ENCODE measurements at places on chromosomes 2 and 18.

GRCh38 chr2:133718688-133719201 lies 150.5 kb upstream of the NCKAP5 start:
- DNase-seq, result no peak

DNA sequence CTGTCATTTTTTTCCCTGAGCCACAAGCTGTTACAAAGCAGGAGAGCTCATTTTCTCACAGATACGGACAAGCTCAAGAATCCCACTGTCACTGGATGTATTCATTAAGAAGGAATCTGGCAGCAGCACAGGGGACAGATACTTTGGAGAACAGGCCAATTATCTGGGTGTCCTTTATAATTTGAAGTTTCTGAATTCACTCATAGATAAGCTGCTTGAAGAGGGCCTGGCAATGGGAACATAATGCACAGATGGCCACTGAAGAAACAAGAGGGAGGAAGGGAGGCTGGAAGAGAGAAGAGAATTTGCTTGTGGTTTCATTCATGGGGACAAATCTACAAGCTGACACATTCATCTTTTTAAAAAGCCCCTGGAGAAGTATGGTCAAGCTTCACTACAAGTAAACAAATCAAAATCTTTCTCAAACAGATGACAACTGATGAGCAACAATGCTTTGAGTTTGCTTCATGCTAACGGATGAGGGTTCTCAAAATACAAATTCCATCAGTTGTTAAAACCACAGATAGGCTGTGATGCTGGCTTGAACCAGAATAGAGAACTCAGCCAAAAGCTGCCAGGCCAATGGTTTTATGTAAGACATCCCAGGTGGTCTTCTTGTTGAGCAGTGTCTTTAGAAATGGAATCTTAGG lies 11.9 kb downstream of the BCL2 start:
- DNase-seq, result no peak

DNA sequence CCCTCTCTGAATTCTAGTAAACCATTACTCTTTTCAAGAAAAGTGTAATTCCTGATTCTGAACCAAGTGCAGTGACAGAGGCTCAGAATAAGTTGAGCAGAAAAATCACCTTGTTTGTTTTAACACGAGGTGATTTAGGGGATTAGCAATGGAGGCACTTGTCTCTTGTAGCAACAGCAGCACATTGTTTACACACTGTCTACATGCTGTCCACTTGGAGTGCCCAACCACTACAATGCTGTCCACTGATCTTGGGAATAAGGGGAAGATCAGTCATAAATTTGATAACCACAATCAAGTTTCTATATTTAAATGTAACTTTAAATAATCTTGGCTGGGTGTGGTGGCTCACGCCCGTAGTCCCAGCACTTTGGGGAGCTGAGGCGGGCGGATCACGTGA lies 13.9 kb upstream of the RMND5A start:
- no peak for DNase-seq

DNA sequence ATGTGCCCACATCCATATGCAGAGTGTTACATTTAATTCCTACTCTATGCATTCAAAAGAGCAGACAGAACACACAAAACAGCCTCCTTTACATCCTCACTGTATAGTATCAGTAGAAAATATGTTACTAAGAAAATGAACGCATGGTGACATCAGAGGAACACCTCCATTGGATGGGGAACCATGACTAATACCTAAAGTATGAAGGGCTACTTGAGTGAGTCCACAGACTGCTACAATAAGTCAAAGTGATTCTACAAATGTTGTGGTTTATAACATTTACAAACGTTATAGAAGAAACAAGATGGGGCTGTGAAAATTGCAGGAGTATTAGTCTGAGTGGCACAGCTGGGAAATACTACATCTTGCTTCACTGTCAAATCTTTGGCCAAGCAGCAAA lies 1830.9 kb upstream of the PIK3C3 start:
- no peak for DNase-seq

GRCh38 chr18:48928787-48929186 lies 22.0 kb downstream of the SMAD7 start:
- peak; percentile 83 for DNase-seq

GRCh38 chr2:225069966-225070365 lies 27.7 kb upstream of the DOCK10 start:
- no peak for DNase-seq

DNA sequence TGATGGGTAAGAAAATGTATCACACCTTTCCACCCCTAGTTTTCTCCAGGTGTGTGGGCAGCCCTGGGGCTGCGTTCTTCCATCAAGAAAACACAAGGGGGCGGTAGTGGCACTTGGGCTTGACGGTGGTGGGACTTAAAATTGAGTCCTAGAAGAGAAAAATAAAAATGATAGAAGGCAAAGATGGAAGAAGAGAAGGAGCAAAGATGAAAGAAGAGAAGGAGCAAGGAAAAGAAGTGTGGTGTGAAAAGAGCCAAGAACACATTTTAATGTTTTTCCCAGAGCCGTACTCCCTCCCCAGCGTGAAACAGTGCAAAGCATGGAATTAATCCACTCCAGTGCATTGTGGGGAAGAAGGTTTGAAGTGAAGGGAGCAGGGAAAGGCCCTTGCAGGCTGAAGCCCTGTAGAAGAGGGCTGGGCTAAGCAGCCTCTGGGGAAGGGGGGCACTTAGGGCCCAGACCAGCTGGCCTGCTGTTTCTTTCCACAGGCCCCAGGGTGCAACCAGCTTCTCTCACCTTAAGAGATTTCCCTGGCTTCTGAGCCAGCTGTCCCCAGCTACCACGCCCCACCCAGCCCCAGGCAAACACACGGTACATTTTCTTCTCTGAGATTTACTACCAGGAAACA lies 256.8 kb downstream of the RNF152 start:
- DNase-seq, result peak; percentile 40

DNA sequence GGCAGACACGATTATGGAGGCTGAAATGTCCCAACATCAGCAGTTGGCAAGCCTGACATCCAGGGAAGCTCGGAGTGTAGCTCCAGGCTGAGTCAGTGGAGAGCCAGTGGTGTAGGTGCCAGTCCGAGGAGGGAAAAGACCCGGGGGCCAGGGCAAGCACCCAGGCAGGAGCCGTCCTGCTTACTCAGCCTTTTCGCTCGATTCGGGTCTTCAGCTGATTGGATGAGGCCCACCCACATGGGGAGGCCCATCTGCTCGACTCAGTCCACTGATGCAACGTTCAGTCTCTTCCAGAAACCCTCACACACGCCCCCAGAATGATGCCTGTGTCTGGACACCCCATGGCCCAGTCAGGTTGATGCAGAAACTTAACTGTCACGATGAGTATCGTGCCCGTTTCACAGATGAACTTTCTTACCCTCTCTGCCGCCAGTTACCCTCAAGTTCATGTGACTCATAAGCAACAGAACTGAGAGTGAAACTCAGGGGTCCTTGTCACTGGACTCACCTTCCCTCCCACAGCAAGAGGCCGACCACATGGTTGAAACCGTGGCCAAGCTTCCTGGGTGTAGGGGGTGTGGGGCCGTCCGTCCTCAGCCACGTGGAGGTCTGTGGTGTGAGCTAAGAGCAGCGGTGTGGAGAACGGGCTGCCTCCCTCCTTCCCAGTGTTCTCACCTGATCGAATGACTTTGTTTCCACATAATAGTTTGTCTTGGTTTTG lies 197.4 kb upstream of the HDAC4 start:
- no peak for DNase-seq

- no peak for DNase-seq
These were observed 536.7 kb downstream of the RIT2 start for GRCh38 chr18:42578792-42579191.

DNA sequence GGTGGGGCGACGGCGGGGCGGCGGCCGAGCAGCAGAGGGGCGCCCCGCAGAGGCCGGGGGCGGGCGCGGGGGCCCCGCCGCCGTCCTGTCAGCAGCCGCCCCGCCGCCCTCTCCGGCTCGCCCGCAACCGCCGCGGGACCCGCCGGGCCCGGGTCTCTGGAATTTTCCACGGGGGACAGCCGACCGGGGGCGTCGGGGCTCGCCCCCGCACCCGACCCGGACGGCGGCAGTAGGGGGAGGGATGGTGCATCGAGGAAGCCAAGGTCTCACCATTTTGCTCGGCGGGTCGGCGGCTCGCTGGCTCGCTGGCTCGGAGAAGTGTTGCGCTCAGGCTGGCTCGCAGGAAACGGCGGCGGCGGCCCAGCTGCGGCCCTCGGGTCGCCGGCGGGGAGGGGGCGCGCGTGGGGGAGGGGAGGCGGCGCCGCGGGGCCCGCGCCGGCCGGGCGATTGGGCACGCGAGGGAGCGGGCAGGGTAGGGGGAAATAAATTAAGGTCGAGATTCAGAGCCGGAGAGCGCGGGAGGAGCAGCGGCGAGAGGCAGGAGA lies 405 bp downstream of the PPP3R1 start:
- peak; percentile 46 for DNase-seq

DNA sequence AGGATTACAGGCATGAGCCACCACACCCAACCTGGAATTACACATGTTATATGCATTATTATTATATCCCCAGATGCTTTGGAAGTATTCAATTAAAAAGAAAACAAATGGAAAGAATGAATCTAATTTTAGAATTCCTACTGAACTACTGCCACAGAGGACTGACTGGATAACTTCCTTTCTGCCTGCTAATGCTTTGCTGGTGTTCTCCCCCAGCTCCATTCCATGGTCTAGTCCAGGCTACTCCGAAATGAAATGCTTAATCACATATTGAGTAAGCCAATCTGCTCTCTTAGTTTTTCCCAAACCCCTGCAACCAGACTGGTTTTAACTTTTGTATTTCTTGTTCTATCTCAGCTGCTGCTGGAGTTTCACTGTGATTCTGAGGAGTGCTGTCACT lies 519.1 kb downstream of the SOX11 start:
- DNase-seq, result no peak

Data from activated CD8-positive, alpha-beta T cell treated with anti-CD3 and anti-CD28 coated beads, Interleukin-2, amount 10 ng/mL, durations not matched to agents 7 days and 5 days (primary cell).